ENCODE measurements at places on chromosomes 11 and 22.

DNA sequence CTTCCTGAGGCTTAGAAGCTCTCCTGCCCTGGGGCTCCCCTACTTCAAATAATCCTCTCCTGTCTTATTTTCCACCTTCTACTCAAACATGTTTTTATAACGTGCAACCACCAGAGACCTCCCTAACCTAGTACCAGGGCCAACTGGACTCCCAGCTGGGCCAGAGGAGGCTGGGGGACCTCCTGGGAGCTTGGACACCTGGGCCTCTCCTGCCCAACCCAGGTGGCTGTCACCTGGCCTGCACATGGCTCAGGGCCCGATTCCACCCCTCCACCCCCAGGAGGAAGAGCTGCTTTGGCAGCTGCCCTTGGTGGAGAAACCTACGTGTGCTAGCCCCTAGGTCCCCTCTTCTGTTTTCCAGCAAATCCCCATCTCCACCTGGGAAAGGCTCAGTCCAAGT, 105.2 kb downstream of the ABTB2 start:
- DNase-seq = no peak

DNA sequence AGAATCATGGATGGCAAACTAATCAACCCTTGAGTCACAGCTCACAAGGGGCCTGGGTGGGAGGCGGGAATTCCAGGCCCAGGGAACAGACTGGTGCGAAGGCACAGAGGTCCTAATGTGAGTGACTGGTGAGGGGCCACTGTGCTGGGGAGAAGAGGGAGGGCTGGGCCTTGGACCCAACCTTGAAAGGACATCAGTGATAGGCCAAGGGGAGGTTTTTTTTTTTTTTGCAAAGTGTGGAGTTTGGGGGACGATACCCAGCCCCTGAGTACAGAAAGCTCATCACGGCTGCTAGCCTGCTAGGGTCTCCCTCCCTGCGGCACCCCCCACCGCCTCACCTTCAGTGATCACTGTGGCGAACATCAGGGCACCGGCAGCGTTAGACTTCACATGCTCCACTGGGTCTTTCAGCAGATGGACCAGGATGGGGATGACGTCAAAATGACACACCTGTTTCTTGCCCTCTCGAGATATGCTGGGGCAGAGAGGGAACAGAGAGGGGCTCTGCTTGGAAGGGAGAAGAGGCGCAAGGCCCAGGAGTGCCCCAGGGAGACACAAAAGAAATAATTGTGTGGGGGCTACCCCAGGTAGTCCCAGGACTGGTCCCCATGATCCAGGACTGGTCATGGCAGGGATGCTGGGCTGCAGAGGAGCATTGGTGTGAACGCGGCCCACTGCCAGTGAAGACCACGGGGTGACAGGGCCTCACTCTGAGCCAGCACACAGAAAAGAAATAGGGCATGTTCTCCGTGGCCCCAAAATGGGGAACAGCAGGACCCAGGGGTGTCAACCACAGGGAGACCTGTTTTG, 8.6 kb upstream of the GNAZ start:
- DNase-seq = no peak

- no peak for DNase-seq
Measured at GRCh38 chr11:103959279-103959942, 77.0 kb upstream of the DDI1 start.

DNA sequence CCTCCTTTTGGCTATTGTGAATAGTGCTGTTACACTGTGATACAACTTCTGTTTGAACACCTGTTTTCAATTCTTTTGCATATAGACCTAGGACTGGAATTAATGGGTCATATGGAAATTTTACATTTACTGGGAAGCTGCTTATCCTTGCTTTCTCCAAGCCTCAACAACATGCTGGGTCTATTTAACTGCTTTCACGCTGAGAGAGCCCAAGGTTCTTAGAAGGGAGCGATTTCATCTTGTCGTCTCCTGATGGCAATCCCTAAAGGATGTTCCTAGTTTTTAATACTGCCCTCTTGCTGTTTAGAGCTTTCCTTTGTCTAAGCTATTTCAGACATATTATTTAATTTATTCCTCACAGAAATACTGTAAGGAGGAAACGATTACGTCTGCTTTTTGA, 15.5 kb downstream of the IRAG1 start:
- DNase-seq = no peak

DNA sequence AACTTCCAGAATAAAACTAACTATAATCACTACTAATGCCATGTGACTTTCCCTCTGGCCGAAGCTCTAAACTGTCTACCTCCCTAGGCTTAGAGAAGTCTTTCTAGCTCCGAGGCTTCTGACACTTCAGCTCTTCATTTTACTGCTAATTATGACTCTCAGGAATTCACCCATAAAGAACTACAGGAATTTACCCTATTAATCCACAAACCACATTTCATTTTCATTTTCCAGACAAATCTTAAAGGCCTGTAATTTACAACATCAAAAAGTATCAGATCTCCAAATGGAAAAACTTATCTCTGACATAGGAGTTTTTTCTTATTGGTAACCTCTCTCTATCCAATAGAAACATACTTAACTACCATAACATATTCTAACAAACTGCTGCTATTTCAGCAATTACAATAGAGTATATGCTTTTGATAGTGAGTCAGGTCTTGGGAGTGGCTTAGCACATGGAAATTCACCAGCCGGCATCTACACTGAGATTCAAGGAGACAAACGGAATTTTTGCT, 33.4 kb downstream of the MRTFA start:
- DNase-seq = no peak

- DNase-seq = peak; percentile 4
Measured at GRCh38 chr11:6925636-6926207, 504 bp upstream of the ZNF215 start.

GRCh38 chr11:86627776-86628455, 44.5 kb downstream of the ME3 start:
- DNase-seq = no peak

GRCh38 chr11:74377689-74378088, 20.5 kb downstream of the PGM2L1 start:
- DNase-seq = no peak

DNA sequence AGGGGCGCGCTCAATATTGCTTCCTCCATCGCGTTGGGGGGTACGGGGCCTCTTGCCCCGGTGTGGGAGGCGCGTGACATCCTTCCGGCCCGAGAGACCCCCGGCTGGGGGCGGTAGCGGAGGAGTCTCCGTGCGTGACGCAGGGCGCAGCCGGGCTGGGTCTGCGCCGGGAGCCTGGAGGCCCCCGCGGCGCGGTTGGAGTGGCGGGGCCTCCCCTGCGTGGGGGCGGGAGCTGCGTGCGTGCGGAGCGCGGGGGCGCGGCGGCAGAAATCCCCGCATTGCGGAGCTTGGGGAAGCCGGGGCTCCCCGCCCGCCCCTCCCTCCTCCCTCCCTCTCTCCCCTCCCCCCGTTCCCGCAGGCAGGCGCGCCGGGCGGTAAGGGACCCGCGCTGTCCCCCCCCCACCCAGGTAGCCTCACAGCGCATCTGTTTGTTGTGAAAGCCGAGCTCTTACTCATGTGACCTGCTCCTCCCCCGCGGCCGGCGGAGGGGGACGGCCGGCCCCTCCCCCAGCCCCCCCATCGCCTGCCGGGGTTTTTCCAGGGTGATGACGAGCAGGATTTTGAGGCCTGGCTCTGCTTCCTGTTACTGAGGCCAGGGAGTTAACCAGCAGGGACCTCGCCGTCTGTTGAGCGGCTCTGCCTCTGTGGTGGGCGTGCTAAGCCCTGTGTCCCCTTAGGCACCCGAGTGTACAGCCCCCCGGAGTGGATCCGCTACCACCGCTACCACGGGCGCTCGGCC, 1.6 kb downstream of the PIM3 start:
- DNase-seq = peak; percentile 55

- no peak for DNase-seq
Measured at GRCh38 chr11:21723678-21724077, 469.2 kb upstream of the ANO5 start.

GRCh38 chr22:29758959-29759358, 7.8 kb downstream of the ZMAT5 start:
- DNase-seq = no peak

DNA sequence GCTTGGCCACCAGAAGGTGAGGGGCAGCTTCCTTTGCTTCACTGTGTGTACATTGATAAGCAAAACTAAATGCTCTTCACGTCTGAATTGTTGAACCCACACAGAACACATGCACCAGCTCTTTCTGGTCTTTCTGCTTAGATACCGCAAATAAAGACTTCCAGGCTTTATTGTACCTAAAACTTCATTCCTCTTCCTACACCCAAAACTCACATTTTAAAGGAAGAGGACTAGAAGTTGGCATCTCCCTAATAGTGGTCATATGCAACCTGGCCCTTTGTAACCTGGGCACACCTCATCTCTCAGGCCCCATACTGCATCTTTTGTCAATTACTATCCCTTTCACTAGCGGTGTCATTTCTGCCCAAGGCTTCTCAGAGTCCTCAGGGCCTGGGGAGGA, 5.9 kb downstream of the SLC17A6 start:
- no peak for DNase-seq

GRCh38 chr22:23389271-23390071, 190.6 kb downstream of the IGLL1 start:
- no peak for DNase-seq

- no peak for DNase-seq
Measured at GRCh38 chr11:1510928-1511327, 24.3 kb upstream of the MOB2 start.

DNA sequence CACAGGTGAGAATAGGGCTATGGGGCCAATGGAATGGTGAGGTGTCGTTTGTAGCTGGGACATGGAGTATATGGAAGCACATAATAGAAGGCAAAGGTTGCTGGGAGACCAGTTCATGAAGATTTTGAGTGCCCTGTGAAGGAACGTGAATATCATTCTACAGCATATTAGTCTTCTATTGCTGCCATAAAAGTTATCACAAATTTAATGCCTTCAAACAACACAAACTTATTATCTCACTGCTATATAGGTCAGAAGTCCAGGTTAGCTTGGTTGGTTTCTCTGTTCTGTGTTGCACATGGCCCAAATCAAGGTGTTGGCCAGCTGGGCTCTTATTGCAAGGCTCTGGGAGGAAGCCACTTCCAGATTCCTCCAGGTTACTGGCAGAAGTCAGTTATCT, 110.6 kb downstream of the SYN3 start:
- DNase-seq = no peak

DNA sequence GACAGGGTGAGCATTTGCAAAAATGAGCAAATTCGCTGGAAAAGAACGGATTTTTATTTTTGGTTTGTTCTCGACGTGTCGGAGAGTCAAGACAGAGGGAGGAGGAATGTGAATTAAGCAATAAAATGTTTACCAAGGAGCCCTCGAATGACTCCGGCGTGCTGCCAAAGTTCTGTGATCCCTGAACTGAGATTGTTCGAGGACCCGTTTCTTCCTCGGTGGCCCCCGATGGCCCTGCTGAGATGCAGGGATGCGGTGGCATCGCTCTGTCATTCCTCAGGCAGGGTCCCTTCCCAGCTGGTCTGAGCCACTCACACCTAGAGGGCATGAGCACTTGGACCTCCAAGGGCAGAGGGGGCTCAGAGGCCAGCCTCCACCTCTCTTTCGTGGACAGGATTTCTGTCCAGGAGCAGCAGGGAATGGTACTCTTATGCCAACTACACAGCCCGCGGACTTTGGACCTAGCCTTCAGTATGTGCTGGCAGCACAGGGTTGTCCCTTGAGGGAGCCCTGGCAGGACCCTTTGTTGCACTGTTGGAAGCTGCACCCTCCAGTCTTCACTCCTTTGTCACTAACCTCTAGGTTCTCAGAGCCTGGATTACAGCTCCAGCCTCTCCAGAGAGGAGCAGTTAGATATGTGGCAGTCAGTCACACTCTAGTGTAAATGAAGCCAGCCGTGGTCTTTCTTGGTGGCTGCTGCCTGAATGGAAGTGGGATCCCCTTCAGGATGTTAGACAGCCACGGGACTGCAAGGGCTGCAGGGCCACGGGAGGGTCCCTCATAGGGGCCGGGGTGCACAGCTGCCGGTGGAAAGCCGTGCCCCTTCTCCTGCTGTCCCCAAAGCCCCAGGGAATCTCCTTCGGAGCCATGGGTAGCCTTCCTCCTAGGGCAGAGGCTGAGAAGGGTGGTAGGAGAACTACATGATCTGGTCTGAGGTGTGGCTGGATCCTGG, 109.4 kb upstream of the ANO1 start:
- no peak for DNase-seq

DNA sequence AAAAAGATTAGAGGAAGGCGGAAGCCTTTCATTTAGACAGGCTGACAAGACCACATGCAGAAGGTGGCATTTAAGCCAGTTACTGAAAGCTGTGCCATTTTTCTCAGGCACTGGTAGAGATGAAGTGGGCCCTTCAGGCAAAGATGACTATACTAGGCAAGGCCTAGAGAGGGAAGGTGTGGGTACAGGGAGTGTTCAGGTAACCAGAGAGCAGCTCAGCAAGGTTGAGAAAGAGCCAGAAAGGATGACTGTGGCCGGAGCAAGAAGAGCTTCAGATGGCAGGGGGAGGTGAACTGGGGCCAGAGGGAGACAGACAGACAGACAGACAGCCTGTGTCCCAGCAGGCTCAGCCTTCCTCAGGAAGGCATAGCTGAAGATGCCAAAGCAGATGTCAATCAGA, 88.1 kb upstream of the NARS2 start:
- DNase-seq = no peak

GRCh38 chr11:92709329-92709728, 260.1 kb upstream of the MTNR1B start:
- DNase-seq = no peak

DNA sequence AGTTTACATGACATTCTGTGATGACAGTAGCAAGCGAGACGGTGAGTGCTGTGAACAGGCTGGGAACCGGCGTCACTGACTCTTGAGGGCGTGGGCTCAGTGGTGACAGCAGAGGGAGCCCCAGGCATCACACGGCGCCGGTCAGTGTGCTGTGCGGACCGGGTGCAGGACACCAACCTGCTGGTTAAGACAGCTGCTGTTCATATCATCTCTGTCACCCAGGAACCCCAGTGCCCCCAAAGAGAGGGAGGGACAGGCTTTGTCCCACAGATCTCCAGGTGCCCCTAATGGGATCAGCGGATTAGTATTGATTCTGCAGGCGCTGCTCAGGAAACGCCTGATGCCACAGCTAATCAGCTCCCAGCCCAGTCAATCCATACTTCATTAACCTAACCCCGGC, 18.4 kb downstream of the B3GAT1 start:
- DNase-seq = no peak

GRCh38 chr11:11635443-11635842, 13.6 kb upstream of the GALNT18 start:
- no peak for DNase-seq

DNA sequence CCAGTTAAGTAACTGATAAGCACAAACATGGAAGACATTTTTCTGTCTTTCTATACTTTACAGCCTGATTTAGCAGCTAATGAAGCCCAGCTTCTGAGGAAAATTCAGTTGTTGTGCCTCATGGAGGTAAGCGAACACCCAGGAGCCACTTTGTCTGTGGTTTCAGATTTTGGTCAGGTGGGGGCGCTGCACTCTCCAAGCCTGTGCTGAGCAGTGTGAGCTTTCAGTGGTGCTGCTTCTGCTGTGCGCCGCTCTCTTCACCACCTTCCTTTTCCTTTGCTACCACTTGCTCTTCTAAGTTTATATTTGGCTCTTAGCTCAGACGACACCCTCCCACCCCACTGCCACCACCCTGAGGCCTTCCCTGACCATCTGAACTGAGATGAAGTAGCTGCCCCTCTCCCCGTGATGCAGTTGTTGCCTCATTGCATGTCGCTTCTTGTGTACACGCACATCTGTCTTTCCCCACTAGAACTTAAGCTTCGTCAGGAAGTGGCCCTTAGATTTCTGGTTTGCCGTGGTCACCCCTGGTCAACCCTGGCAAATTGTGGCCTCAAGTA, 14.0 kb downstream of the PSMD13 start:
- no peak for DNase-seq

GRCh38 chr22:49666146-49666809, 161.4 kb downstream of the BRD1 start:
- DNase-seq = no peak

All from NCI-H510A (cell line).